ENCODE measurements at places on chromosomes 16 and 17.

DNA sequence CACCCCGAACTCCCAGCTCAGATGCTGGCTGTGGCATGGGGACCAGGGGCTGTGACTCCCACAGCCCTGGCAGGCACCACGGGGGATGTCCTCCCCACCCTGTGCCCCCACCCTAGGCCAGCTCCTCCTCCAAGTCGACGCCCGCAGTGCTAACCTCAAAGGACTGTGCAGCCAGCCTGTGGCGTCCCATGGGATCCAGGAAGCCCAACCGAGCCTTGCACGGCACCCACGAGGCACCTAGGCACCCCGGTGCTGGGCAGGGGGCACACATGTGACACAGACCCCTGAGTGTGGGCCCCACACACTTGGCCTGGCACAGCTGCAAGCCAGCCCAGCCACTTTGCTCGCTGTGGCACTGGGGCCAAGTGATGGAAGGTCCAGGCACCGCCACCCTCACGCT, 3.9 kb downstream of the GCGR start:
- no peak for DNase-seq

DNA sequence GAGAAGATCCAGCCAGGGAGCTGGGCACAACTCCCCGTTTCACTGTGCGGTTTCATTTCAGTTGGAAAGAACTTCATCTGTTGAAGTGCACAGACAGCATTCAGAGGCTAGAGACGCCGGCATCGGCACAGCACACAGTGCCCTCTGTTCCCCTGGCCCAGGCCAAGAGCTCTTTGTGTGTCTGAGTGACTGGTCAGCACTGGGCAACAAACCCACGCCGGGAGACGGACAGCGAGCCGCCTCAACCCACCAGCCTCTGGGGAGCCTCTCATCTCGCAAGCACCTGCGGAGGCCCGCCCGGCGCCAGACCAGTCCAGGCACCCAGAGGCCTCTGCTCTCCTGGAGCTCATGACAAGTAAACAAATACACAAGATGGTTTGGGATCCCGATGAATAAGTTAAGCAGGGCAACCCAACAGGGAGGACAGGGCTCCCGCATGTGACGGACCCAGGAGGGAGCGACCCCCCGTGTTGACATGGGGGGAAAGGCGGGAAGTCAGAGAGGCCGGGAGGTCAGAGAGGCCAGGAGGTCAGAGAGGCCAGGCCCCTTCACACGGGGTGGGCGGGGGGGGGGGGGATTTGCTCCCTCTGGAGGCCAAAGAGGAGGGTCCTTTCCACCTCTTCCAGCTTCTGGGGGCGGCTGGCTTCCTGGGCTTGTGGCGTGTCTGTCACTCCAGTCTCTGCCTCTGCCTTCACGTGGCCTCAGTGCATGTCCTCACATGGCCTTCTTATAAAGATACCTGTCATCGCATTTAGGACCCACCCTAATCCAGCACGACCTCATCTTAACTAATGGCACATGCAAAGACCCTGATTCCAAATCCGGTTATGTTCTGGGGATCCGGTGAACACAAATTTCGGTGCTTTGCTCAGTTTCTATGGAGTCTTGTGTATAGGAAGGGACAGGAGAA, 25.8 kb upstream of the KLHDC4 start:
- no peak for DNase-seq

DNA sequence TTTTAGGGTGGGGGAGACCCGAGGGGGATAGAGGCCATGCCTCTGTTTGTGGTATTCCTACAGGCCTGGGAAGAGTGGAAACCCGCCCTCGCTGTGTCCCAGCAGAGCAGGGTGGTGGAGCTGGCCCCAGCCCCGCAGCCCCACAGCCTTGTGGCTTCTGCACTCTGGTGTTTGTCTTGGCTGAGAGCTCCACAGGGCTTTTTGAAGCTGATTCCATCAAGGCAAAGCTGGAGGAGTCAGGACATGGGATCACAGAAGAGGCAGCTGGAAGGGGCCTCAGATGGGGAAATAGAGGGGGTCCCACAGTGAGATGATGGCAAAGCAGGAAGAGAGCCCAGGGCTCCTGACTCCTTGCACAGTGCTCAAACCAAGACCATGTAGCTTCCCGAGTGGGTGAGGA, 5.0 kb upstream of the WFIKKN2 start:
- no peak for DNase-seq

DNA sequence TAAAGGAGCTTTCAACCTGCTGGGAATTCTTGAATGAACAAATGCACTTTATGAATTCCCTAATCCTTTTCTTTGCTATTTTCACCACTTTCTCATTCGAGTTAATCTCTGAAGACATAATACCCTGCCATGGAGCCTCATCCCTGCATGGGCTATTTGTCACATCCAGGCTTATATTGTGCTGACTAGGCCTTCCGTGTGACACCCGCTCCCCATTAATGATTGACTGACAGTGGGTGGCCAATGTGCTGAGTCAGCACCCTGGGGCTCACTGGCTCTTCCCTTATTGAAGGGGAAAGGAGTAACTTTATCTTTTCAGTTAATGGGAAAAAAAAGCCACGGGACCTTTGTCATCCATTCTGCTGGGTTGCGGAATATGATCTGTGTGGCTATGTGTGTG, 1024.8 kb upstream of the EEF2KMT start:
- no peak for DNase-seq

DNA sequence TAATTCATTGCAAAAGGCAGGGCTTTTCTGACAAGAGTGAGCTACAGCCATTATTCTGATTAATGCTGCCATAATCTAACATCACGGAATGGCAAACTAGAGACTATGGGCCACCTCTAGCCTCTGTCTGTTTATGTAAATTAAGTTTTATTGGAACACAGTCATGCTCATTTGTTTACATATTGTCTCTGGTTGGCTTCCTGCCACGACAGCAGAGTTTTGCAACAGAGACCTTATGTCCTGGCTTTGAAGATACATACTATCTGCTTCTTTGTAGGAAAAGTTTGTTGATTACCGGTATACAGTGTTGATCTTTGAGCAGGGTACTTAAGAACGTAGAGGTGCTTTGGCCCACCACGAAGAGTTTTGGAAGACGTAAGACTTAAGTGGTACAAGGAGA, 715.9 kb upstream of the RBFOX1 start:
- DNase-seq, result no peak

DNA sequence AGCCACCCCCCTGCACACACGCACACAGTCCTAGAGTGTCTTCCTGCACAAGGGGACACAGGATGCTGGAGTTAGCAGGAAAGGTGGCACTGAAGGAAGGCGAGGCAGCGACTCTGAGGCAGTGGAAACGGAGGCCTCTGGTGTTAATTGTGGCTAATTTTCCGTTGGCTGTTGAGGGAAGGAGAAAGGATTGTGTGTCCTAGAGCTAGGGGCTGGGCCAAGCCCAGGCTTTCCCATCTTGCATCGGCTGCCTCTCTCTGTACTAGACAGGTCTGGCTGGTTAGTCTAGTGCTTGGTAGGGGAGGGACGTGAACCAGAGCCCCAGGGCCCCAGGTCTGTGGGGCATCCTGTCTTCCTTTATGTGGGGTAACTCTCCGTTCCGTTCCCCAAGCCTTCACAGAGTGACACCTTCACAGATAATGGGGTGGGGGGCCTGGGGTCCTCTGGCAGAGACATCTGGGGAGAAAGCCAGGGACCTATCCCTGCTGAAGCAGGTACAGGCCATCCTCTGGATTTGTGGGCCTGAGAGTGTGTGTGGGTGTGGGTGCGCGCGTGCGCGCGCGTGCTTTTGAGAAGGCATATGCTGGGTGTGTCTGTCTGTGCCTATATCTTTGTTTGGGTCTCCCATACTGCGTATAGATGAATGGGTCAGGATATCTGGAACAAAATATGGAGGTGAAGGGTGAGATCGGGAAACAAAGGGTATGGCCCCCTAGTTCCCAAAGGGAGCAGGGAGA, at the start of gene CHD3:
Gene CHD3, plus strand, starts transcription at position 606 of the 737 bp plus-strand sequence. CDS start 212 bp downstream, outside the sequence.
- no peak for DNase-seq

DNA sequence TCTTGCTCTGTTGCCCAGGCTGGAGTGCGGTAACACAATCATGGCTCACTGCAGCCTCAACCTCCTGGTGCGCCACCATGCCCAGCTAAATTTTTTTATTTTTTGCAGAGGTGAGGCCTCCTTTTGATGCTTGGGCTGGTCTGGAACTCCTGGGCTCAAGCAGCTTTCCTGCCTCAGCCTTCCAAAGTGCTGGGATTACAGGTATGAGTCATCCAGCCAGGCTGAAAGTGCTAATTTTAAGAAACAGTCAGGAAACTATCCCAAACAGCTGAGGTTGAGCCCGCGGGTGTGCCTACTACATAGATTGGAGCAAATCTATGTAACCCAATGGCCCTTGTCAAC, 738 bp upstream of the XPO6 start:
- no peak for DNase-seq

DNA sequence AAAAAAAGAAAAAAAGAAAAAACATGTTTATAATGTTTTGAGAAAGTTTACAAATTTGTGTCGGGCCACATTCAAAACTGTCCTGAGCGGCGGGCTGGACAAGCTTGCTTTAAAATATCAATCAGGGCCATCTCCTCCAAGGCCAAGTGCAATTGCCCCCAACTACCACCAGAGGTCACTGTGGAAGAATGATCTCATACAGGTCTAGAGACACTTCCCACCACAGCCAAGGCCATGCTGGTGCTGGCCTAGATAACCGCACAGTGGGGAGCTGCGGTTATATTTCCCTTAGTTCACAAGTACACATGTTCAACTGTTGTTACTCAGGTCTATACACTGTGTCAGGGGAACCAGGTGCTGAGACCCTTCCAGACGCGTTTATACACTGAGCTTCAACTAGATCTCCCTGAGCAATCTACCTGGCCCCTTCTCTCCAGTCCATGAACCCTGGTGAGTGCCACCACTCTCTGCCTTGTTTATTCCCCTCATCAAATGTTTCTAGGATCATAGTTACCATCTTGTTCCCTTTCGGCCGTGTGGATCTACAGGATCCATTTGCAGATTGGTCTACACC, 83.8 kb upstream of the CCL2 start:
- DNase-seq, result peak; percentile 59

DNA sequence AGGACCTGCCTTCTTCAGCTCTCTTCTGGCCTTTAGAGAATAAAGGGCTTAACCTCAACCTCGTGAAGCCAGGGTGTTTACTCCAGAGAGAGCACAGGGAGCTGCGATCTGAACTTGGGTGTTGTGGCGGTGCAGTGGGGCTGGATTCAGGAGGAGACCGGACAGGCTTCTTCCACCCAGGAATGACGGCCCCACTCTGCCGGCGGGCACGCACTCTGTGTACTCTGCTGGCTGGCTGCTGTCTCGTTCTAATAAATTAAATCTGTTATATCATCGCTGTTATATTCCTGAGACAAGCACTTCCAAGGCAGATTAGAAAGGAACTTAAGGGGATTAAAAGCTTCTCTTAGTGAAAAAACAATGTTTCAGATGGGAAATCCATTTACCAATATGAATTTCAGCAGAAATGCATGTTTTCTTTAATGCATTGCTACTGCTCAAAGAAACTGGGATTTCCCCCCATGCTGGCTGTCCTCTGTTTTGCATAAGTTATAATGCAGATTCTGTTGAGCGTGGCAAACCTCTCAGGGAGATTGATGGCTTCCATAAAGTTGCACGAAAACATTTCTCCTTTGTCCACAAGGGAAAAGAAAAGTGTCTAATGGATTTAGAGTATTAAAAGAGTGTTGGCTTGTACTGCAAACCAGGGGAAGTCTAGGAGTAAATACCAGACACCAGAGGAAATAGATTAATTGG, 168.6 kb upstream of the IRX3 start:
- no peak for DNase-seq

DNA sequence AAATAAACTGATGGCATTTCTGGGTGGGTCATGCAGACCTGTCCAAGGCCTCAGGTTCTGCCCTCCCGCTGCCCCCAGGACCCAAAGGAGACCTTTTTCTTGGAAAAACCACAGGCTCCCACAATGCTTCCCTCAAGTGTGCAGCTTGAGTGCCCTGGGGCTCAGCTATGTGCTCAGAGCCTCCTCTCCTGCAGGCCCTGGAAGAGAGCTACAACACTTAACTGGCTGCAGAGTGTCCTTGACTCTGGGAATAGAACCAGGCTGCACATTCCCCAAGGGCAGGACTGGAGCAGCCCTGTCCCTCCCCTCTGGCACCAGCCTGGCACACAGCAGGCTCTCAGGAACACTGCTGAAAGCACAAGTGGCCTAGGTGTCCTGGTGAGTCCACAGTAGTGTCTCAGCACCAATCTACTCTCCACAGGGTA, 4.8 kb upstream of the SREBF1 start:
- DNase-seq, result no peak

- DNase-seq, result peak; percentile 1
Measured at GRCh38 chr17:4938688-4939545, 929 bp downstream of the SLC25A11 start.

GRCh38 chr17:61997664-61998063, 67.4 kb downstream of the MED13 start:
- DNase-seq, result no peak

- peak; percentile 76 for DNase-seq
Measured at GRCh38 chr16:69930117-69930776, 20.9 kb upstream of the CLEC18A start.

DNA sequence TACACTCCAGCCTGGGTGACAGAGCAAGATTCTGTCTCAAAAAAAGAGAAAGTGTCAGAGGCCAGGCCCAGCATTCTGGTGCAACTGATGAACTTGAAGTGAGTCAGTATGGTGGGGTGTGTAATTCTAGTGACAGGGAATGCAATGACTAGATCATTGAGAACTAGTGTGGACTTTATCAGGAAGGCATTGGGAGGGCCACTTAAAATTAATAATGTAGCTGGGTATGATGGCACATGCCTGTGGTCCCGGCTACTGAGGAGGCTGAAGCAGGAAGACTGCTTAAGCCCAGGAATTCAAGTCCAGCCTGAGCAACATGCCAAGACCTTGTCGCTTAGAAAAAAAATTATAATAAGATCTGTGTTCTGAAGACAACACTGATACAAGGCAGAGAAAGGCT, 90.8 kb downstream of the STX8 start:
- DNase-seq, result no peak

DNA sequence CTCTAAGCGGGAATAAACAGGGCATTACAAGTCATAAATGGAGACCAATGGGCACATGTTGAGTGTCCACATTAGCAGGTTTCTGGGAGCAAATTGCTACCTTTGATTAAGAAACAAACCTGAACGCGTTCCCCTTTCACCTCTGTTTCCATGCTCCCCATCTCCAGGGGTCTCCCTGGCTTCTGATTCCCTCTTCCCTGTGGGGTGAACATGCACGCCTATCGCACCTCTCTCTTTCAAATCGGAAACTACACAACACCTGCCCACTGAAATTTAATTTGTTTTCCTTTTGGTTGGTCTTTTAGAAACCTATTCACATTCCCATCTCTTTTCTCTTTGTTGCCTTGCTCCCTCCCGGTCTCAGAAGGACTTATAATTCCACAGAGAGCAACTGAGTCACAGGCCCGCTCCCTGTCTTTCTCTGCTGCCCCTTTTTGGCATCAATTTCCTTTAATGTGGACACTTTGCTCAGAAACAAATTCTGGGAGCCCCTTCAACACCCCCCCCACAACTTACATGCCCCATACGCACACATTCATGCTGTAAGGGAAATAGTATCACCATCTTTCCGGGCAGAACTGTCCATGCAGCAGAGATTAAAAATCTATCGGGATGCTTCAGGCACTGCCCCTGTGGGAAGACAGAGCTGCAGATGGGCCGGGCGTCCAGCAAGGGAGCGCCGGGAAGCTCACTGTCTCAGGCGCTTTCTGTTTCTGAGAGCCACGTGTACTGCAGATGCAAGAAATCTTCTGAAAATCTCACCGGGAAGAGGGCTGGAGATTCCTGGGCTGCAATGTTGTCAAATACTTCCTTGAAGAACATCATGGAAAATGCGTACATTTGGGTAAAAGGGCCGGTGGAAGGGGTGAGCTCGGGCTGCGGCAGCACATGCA, 7.2 kb upstream of the FOXF1 start:
- DNase-seq, result no peak
